ENCODE measurements at places on chromosomes 5 and 9.

GRCh38 chr5:2221450-2221849 is 338.7 kb upstream of the IRX4 start:
- no peak for DNase-seq

- DNase-seq = peak; percentile 8
Measured at GRCh38 chr5:131109540-131110255, 55.4 kb downstream of the HINT1 start.

DNA sequence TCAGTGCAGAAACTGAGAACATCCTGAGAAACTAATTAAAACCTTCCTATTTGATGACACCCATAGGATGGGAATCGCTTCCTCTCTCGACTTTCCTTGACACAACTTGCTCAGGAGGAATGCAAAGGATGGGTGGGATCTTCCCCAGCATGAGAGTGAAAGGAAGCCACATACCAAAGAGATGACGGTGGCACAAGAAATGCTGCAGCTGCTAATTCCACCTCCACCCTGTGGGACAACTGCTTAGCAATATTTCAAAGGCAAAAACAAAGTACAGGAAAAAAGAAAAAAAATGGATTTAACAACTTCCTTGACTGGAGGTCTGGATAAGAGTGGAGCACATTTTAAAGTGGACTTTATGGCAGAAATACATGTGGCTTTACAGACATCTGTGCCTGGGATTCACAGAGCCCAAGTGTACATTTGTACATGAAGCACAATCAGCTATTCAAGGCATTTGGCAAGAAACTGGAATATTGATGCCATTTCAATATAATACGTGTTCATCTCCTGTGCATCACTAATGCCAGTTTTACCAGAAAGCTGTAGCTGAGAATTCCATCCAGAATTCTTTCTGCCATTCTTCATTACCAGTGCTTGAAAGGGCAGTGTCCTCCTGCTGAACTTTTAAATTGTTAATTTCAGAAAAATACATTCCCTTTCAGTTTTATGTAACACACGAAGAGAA is 359.2 kb upstream of the ACTBL2 start:
- peak; percentile 22 for DNase-seq

GRCh38 chr5:147927901-147928300 is 21.6 kb upstream of the C5orf46 start:
- no peak for DNase-seq

- DNase-seq = no peak
Measured at GRCh38 chr5:114185274-114185673, 176.6 kb upstream of the KCNN2 start.

DNA sequence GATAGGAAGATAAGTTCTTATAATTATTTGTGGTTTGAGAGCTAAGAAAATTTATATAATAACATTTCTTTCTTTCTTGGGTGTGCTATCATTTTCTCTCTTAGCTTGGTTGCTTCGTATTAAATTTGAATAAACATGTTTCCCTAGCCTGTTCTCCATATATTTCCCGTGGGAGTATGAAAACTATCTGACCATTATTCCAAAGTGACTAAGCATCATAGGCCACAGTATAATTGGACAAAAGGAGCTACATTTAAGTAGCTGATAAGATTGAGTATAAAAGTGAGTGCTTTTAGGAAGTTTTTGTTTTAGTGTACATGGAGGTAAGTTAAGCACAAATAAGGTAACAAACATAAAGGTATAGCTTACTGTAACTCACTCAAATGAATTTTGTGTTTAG is 8.4 kb upstream of the OSMR start:
- DNase-seq = no peak

DNA sequence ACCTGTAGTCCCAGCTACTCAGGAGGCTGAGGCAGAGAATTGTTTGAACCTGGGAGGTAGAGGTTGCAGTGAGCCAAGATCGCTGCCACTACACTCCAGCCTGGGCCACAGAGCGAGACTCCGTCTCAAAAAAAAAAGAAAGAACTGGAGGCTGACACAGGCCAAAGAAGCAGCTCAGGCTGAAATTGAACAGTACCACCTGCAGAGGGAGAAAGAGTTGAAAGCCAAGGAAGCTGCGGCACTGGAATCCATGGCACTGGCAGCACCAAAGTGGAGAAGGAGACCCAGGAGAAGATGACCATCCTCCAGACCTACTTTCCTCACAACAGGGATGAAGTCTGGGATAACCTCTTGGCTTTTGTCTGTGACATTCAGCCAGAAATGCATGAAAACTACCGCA is 11.3 kb upstream of the TMEM141 start:
- DNase-seq = no peak

- no peak for DNase-seq
Measured at GRCh38 chr5:157267025-157267424, 1.1 kb downstream of the CYFIP2 start.

GRCh38 chr5:160852049-160852448 is at the start of gene ATP10B:
TSS of gene ATP10B (minus strand) at chr5:160852211. CDS start at chr5:160688074, 164,137 bp downstream.
- DNase-seq = no peak

Data from left renal pelvis (tissue), 4 donors.